Renal pelvis (tissue), 12 donors: ENCODE measurements at places on chromosomes 3 and 15.

- no peak for DNase-seq
These were observed 93.2 kb downstream of the UACA start for GRCh38 chr15:70669966-70670658.

DNA sequence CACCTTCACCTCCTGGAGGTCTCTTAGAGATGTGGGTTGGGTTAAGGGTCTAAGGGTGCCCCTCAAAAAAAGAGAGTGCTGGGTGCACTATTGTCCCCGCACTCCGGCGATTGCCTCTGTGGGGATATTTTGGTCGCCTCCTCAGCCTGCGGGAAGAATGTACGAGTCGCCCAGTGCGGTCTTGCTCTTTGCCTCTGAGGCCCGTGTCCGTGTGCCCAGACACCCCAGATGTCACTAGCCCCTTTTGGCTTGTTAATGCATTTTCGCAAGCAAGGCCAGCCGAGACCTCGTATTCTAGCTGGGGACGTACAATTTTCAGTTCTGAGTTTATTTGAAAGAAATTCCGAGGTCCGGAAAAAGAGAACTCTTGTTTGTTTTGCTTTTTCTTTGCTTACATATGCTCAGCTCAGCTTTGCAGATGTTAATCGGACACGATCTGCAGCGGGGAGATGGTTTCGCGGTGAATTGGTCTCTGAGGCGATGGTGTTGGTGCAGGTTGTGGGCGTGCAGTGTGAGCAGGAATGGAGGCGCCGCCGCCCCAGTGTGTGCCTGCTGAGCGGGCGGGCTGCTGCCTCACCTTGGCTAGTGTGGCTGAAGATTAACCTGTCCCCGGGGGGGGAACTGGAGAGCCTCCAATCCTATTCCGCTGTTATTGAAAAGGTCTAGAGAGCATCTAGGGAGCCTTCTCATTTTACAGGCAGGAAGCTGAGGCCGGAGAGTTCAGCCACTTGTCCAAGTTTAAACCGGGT, 1.4 kb downstream of the ST6GAL1 start:
- DNase-seq, result peak; percentile 61

DNA sequence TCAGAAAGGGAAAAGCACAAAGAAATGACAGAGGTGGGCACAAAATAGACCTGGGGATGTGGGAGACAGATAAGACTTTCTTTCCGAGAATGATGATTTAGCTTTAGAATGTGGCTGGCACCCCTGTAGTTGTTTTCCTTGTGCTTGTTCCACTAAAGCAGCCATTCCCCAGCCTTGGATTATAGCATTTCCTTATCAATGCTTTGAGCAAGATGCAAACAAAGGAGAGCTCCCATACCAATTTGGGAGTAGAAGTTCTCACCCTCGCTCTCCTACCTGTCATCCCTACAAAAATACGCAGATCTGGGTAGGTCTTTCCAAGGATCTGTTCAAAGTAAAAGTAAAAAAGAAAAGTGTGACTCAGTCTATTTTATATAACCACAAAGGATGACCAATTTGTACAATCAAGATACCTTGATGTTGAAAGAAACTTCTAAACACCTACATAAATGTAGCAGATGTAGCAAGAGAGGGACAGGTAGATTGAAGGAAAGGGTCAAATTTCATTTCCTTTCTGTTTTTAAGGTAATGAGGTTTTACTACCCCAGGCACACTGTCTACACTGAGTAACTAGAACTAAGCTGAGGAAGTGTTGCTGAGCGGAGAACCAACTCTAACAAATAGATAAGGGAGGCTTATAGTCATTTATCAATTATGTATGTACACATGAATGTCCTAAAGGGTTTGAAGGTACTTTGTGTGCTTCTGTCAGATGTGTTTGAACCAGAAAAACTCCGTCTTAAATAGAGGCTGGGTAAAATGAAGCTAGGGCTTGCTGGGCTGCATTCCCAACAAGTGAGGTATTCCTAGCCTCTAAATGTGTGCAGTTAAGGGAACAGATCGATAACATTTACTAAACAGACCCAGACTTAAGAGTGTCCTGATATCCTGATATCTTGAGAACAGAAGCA, 91.1 kb upstream of the LRRN1 start:
- peak; percentile 4 for DNase-seq

DNA sequence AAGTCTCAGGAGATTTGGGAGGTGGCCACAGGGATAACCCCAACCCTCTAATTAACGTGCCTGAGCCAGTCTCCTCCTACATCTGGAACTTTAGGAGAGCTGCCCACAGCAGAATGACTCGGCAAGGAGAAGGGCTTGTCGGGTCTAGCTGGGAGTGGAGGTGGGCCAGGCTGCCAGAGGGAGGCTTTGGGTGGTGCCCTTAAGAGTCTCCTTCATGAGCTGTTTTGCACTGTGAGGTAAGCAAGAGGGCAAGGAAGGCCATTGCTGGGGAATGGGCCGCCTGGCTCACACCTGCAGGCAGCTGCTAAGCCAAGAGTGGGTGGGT, 3.6 kb upstream of the TNK2 start:
- no peak for DNase-seq

DNA sequence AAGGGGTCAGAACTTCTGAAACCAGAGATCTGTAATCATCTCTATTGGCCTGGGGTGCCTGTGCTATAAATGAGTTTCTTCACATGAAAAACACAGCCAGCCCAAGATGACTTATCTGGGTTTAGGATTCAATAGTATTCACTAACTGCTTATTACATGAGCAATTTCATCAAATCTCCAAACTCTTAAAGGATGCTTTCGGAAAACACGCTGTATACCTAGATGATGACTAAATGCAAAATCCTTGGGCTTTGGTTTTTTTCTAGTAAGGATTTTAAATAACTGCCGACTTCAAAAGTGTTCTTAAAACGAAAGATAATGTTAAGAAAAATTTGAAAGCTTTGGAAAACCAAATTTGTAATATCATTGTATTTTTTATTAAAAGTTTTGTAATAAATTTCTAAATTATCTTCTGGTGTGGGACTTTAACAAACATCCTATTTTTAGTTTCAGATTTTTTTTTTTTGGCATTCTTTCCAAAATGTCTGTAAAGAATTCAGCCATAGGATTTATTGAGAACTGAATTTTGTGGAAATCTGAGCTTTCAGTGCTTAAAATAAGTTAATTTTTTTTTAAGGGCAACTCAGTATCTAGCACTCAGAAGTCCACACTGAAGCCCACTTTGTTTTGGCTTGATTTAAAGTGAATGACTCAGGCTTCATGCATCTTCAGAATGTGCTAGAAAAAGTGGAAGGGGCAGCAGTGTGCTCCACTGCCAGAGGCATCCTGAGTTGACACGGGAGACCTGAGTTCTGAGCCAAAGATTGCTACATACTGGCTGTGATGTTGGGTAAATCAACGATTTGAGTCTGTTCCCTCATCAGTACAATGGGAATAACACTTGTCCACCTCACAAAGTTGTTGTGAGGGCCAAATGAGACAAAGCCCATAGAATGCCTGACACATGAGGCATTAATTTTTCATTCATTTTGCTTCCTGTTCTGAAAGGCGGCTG, 18.7 kb downstream of the TMEM43 start:
- peak; percentile 33 for DNase-seq

GRCh38 chr15:42056934-42057798, 36.3 kb upstream of the PLA2G4E start:
- peak; percentile 81 for DNase-seq

DNA sequence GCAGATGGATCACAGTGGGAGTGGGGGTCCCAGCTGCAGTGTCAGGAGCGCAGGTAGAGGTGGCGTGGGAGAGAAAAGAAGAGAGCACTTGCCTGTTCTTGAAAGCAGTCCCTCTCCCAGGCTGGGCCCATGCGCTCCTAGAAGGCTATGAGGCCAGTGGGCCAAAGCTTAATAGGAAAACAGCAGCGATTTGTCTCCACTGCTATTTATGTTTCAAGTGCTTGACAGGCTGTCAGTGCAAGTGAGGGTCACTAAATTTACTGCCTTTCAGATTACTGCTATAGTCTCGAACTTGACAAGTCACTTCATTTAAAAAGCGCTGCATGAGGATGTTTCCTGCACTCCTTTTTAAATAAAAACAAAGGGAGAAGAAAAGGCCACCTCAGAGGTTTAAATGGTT, 239.5 kb downstream of the GAP43 start:
- no peak for DNase-seq

DNA sequence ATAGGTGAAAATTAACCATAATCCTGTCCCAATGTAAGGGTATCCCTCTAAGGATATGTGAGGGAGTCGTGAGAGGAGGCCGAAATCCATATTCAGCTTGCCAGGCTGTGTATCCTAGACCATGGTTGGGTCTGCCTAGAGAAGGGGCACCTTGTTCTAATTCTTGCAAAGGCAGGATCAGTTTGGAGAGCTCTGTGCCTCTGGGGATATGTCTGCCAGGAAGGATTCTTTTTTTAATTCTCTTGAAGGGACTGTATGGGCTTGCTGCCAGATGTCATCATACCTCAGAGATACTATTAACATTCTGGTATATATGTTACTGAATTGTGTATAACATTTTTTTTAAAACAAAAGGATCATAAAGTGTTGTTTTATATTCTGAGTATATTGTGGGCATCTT, 2.4 kb downstream of the ATP1B3 start:
- no peak for DNase-seq

DNA sequence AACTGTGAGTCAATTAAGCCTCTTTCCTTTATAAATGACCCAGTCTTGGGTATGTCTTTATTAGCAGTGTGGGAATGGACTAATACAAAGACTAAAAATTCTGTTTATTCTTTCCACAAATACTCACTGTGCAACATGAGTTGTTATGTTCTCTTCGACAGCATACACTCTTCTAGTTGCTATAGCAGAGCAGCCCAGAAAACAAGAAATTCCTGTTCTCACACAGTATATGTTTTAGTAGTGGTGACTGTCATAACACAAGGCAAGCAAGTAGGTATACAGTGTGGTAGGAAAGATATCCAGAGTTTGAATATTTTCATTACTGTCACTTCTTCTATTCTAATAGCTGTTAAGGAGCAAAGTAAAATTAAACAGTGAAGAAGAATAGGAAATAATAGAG, 453.3 kb downstream of the ROBO1 start:
- no peak for DNase-seq

- no peak for DNase-seq
These were observed 9.1 kb upstream of the LIPH start for GRCh38 chr3:185561374-185561943.

- DNase-seq, result no peak
These were observed 149.1 kb upstream of the CGNL1 start for GRCh38 chr15:57227166-57227565.

- DNase-seq, result no peak
These were observed 25.9 kb upstream of the UBE2Q2 start for GRCh38 chr15:75817138-75817935.

DNA sequence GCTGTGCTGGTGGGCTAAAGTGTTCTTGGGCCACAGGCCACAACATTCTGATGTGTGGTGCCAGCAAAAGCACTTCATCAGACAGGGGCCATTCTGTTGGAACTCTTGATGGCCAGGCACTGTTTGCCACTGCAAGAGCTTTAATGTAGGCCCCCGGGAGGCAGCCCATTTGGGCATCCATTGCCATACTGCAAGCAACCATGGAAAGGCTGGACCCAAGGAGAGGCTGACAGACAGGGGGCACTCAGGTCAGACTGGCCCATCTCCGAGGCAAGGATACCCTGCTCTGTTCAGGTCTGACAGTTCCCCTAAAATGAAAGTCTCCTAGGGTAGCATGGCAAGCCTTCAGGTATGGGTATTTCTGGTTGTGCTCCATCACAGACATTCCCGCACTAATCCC, 64.2 kb downstream of the FAM227B start:
- no peak for DNase-seq

- no peak for DNase-seq
These were observed 11.1 kb upstream of the TBC1D21 start for GRCh38 chr15:73862276-73862675.

- no peak for DNase-seq
These were observed 69.2 kb downstream of the MEIS2 start for GRCh38 chr15:37031198-37031597.

DNA sequence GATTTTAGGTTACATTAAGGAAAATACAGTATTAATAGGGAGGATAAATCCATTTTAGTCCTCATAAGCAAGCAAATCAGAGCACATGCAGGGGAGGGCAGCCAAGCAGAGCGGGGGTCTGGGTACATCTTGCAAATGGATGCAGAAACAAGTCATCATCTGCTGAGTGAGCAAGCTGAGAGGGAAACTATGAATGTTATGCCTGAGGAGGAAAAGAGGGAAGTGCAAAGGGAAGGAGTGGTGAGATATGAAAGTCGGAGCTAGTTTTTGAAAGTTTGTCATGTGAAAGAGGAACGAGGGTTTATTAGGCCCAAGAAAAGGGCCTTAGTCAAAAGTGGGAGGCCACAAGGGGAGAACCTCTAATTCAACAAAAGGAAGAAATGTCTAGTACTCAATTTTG, 15.4 kb downstream of the PTX3 start:
- DNase-seq, result no peak

DNA sequence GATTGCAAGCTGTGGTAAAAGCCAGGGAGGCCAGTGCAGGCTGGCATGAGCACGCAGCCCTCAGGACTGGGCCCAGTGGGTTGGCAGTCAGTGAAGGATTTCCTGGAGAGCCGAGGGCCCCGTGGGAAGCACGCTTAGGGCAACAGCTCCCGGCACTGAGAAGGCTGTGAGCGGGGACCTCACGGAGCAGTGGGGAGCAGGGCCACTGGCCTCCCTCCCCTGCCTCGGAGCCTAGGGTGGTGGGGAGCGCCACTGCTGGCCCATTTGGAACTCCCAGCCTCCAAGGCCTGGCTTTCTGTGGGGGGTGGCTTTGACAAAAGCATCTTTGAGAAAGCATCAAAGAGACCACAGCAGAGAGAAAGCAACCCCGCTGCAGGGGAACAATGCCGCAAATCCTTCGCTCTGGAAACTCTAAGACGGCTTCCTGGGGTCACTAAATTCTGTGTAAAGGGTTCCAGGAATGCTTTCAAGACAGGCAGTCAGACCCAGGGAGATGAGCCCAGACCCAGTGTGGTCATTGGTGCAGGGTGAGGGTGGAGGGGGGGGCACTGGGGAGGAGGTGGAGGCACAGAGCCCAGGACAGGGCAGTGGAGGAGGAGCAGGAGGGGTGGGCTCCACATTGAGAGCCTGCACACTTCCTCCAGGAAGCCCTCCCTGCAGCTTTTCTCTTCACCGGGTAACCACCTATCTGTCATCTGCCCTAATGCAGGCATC, 9.5 kb upstream of the APBA2 start:
- DNase-seq, result no peak

GRCh38 chr15:78055919-78056713, 21.4 kb downstream of the TBC1D2B start:
- DNase-seq, result no peak

DNA sequence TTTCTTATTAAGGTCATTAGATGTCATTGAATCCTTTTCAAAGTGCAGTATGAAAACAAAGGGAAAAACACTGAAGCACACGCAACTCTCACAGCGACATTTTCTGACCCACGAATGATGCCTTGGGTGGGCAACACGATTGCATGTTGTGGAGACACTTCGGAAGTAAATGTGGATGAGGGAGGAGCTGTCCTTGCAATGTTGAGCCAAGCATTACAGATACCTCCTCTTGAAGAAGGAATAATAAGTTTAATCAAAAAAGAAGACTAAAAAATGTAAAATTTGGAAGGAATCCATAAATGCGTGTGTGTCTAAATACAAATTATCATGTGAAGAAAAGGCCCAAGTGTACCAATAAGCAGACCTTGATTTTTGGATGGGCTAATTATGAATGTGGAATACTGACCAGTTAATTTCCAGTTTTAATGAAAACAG, 16.9 kb downstream of the THBS1 start:
- DNase-seq, result no peak
